Left hindlimb (tissue), 1 donor: ENCODE measurements at places on chromosomes 5 and 9.

DNA sequence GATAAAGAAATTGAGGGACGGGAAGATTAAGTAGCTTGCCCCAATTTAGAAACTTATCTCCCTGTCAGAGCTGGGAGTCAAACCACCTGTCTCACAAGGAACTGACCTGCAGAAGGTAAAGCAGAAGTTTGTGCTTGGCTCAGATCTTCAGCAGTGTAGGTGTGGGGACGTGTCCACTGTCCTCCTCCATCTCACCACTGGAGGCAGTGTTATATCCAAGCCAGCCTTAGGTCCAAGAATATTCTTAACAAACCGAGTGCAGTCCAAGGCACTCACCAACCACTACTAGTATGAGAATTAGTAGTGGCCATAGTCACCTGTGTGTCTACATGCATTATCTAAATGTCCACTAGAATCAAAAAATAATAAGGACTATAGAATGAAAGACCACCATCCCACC, 86.3 kb upstream of the IRX1 start:
- DNase-seq: no peak

- no peak for DNase-seq
Measured at GRCh38 chr9:120970244-120970643, 43.6 kb upstream of the TRAF1 start.

DNA sequence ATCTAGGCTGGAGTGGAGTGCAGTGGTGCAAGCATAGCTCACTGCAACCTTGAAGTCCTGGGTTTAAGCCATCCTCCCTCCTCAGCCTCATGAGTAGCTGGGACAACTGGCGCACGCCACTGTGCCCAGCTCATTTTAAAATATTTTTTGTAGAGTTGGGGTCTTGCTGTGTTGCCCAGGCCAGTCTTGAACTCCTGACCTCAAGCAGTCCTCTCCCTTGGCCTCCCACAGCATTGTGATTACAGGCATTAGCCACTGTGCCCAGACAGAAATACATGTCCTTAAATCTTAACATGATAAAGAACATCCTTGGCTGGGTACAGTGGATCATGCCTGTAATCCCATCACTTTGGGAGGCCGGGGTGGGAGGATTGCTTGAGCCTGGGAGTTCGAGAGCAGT, 6.7 kb downstream of the ZNF483 start:
- no peak for DNase-seq

DNA sequence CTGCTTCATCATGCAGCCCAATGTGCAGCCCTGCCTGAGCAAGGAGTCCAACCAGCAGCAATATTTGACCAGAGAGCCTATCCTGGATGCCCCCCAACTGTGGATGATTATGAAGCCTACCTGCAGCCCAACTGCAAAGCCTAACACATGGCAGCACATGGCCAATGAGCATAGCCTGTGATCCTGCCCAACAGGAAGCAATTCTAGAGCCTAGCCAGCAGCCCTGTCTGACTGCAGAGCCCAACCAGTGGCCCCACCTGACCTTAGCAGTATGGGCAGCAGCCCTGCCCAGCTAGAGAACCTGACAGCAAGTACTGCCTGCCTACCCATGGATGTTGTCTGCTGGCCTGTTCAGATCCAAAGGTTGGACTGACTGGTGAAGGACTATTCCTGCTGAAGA, 97.3 kb upstream of the SH3GL2 start:
- no peak for DNase-seq

- no peak for DNase-seq
Measured at GRCh38 chr5:60886158-60886557, 42.1 kb upstream of the ELOVL7 start.

GRCh38 chr5:69530561-69531405, 29.2 kb upstream of the GTF2H2C start:
- DNase-seq: no peak

DNA sequence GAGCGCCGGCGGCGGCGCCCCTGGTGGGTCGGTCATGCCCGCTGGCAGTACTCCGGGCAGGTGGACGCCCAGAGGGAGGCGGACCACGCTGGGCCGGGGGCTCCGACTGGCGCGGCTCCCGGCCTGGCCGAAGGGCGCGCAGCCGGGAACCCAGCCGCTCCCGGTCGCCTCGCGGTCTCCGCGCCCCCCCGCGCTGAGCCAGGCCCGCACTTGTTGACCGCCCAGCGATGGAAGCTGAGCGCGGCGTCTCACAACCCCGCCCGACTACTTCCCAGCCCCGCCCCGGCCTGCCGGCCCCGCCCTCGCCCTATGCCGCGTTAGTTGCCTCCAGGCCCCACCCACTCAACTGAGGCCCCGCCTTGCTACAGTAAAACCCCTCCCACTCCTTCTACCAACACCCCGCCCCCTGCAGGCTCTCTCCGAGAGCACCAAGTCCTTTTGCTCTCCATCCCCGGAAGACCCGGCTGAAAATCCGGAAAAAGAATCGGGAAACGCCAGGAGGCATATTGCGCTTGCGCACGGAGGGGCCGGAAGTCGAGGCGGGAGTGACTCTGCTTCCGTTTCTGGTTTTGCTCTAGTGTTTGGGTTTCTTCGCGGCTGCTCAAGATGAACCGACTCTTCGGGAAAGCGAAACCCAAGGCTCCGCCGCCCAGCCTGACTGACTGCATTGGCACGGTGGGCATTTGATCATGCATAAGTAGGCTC, at the start of the genes BAG1 and CHMP5:
TSS of gene BAG1 (minus strand) at position 236 of the 705 bp plus-strand sequence.
TSS of gene CHMP5 (plus strand) at position 577 of the 705 bp plus-strand sequence. CDS start at position 607, 30 bp downstream.
- peak; percentile 100 for DNase-seq

GRCh38 chr9:109887079-109887478, 107.1 kb downstream of the PALM2AKAP2 start:
- DNase-seq: no peak

GRCh38 chr5:100898504-100899346, 4.4 kb downstream of the ST8SIA4 start:
- DNase-seq: no peak

- DNase-seq: no peak
Measured at GRCh38 chr5:15366676-15367391, 133.1 kb upstream of the FBXL7 start.

- DNase-seq: no peak
Measured at GRCh38 chr5:39465843-39466242, 41.1 kb upstream of the DAB2 start.

DNA sequence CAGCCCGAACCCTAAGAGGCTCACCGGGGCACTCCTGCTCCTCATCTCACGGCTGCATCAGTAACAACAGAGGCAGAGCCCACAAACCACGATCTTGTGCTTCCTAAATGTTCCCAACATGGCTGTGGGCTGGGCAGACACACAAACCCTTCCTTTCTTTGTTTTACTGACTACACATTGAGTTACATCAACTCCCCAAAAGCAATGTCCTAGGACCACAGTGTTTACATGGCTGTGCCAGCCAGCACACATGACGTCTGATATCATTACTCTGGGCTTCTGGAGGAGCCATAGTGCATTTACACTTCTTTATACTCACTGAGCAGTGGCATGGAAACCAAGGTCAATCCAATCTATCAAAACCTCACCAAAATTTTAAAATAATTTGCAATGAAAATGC, 101.4 kb downstream of the LHFPL2 start:
- DNase-seq: no peak

DNA sequence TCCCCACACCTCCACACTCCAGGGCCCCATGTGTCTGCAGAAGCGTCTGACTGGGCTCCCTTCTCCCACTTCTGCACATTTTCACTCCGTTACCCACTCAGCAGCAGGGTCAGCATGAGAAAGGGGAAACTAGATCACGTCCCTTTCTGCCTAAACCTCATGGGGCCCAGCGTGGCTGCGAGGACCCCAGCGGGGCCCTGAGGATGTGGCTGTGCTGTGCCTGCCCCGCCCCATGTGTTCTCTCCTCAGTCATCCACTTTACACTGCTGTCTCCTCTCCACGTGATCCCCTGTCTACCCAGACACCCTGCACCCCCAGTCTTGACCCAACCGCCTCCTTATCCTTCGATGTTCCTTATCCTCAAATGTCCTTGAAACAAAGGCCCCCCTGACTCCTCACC, 59.8 kb upstream of the OTULINL start:
- no peak for DNase-seq

DNA sequence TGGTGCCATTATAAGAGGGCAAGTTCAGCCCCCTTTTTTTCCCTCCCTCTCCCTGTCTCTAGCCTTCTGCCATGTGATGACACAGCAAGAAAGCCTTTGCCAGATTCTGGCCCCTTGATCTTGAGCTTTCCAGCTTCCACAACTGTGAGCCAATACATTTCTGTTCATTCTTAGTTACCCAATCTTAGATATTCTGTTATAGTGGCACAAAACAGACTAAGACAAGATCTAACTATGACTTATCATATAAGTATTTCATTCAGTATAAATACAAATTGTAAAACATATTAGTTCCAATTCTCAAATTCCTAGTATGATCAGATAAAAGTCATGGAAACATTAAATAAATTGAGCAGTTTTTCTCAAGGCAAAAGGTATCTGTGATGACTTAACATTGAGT, 276.3 kb downstream of the COX7C start:
- no peak for DNase-seq

GRCh38 chr5:148146487-148146886, 21.9 kb upstream of the SPINK14 start:
- no peak for DNase-seq

DNA sequence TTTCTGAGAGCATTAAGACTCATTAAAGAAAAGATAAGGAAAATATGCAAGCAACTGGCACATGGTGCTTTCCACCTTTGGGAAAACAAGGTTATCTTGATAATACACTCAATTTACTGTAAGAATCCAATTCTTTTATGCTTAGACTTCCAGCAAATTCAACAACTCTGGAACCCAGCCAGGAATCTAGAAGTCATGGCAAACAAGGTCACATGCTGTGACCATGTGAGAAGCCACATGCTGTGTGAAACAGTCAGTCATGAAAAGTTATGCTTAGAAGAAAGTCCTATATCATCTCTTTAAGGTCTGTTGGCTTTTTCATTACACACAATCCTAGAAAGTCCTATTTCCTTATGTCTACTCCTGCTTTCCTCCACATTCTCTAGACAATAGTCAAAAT, 581.8 kb upstream of the C9orf72 start:
- DNase-seq: no peak

DNA sequence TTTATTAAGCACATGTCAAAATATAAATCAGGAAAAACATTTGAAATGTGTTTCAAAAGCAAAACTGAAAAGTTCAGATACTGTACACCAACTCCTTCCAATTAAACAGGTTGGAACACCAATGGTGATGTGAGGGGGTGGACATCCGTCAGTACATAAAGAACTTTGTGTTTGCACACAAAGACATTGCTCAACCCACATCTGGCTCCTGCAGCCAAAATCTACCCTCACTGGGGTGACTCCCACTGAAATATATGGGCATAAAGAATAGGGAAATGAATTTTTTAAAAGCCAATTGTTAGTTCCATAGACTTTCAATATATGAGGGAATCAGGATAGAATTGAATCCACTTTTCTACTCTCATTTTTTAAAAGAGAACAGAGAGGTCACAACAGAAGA, 63.9 kb downstream of the MEGF9 start:
- DNase-seq: no peak

DNA sequence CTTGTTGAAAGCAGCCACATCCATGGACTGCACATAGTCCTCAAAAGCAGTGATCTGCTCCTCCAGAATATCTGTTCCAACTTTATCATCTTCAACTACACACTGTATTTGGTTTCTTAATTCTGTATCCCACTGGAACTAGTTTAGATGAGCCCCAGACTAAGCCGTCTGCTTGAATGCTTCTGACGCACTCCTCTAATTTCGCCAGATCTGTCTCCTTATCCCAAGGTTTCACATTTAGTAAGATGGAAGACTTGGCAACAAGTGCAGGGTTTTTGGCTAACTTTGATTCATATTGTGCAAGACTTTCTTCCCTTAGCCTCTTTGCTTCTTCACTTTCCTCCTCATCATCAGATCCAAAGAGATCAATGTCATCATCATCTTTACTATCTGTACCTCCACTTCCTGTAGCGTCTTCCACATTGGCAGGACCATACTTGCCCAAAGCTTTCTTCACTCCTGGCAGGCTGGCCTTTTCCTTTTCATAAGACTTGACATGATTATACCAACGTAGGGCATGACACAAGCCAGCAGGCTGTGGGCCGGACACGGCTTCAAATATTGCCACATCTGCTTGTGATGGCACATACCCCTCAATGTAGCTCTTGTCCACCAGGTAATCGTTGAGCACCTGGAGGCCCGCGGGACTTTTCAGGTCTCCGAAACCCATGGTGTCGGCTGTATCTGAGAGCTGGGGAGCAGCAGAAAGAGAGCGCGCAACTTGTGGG, 56.2 kb upstream of the PIK3R1 start:
- no peak for DNase-seq

DNA sequence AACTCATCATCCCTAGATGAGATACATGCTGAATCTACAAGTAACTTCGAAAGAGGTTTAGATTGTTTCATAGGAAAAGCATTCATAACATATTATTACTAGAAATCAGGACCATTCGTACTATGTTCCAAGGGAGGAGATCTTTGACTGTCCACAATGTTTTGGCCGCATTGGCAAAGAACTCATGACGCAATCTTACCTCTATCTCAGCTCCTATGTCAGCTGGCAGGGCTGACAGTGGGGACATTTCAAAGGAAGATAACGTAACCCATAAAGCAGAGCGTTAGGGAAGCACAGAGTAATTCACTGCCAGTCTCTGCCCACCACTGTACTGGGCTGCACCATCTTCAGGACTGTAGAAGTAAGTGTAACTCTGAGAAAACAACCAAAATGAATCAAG, 69.7 kb downstream of the EFNA5 start:
- no peak for DNase-seq

- DNase-seq: no peak
Measured at GRCh38 chr5:36491856-36492255, 114.5 kb upstream of the SLC1A3 start.

DNA sequence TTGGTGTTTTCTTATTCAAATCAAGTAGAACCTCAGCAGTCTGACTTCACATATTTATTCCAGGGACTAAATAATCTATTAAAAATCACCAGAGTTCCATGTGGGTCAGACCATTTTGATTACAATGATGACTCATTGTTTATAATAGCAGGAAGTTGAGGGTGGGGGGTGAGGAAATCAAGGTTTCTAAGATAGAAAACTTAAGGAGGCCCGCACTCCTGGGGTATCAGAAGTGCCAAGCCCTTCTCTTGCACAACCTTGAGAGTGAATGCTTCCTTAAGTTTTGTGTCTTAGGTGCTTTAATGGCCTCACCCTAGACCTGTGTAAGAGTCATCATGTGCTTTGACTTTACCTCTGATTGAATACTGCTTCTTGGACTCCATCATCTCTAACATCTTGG, 31.9 kb upstream of the NPR3 start:
- DNase-seq: no peak

DNA sequence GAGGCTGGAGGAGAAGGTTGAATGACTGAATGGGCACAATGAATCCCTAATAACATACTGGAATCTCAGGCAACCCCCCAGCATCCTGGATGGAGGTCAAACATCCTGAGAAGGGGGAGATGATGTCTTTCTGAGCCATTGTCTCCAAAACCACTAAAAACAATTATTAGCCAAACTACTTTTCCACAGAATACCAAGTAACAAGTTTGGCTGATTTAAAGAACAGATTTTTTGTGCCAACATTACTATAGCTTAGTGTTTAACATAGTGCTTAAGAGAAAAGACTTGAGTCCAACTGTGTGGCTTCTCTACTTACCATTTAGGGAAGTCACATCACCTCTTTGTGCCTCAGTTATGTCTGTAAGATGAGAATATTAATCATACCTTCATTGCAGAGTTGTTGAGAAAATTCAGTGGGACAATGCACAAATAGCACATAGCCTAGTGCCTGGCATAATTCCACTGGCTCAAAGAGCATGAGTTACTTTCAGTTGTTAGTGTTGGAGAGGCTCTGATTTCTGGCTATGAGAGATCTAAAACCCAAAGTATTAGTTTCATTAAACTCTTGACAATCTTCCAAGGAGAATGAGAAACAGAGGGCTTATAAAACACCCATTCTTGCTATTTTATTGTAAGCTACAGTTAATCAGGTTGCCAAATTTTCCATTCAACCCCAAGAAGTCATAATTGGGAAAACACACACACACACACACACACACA, 111.3 kb upstream of the NR3C1 start:
- no peak for DNase-seq
